ENCODE measurements at places on chromosomes 12 and 14.

- DNase-seq: no peak
Measured at GRCh38 chr12:22356231-22356630, 21.7 kb upstream of the ST8SIA1 start.

- no peak for DNase-seq
Measured at GRCh38 chr14:38790916-38791315, 312.1 kb downstream of the SEC23A start.

DNA sequence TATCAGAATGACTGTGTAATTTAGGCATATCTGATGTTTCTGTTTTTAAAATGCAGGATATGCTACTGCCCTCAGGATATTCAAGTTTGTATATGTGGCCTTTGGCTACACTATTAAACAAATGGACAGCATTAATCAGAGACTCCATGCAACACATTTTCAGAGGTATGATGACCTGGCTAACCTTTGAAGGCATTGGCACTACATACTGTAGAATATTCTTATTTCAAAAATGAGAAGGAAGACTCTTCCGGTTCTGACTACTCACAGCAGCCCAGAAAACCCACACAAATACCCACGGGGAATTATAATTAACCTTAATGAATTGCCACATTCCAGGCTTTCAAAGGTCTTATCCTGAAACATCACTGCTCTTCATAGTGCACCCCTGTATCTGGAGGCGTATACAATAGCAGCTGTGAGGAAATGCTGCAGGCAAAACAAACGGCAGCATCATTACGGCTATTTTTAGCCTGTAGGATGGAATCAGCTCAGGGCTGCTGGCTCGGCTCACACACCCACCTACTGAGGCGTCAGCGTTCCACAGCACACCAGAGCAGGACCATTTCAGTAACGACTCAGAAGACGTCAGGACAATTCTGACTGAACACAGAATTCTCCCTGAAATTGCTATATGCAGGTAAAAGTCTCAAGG, 648.5 kb downstream of the RPS29 start:
- DNase-seq: no peak

- DNase-seq: no peak
Measured at GRCh38 chr12:88753066-88753465, 172.8 kb upstream of the KITLG start.

DNA sequence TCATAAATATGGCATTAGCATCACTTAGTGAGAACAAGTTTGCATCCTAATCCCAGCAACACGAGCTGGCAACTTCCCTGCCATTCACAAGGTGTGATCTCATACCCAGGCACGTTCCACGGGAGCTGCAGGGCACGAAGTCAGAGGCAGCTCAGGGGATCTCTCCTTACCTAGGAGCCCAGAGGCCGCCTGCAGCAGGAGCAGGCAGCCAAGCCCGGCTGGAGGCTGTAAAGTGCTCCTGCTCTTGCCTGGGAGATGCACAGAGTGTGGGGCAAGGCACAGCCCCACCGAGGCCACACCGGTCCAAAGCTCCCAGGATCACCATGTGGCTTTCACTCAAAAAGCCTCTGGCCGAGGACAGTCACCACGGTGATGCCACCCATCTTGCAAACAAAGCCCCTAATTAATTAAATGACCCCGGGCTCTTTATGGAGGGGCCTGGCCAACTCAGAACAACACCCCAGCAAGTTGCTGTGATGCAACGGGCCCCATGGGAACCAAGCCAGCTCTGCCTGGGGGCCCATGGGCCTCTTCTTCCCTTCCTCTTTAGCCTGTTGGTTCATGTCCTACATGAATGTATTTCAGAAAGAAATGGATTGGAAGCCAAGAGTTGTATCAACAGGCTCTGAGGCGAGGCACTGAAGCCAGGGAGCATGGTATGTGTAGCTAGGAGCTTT, 26.5 kb downstream of the NUAK1 start:
- DNase-seq: no peak

DNA sequence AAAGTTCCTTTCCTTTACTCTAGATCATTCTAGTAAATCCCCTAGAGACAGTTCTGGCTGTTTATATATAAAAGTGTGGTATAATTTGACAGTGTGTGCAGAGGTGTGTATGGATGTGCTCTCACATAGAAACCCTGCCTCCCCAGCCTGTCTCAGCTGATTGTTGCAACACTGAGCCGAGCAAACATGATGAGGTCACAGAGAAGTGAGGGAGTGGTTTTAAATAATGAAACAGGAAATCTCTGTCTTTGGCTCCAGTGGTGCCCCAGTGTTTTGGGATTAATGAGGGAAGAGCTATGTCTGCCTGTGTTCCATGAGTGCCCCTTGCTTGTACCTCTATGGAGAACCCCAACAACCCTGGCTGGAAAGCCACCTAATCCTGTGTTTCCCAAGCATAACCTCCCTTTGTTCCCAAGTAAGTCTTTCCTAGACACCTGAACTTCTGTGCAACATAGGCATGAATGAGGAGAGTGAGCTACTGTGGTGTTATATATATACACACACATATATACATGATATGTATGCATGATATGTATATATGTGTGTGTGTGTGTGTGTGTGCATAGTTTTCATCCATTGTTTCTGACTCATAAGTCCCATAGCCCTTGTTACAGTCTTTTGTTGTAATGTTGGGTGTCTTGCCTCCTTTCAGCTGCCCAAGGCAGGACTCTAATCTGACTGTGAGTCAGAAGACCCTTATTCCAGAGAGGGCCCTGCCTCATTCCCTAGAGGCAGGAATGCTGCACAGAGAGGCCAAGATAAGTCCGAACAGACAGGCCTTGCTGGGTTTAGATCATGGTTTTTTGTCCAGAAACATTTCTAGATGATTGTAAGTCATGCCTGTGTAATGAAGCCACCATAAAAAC, 18.0 kb downstream of the TRAF3 start:
- no peak for DNase-seq

DNA sequence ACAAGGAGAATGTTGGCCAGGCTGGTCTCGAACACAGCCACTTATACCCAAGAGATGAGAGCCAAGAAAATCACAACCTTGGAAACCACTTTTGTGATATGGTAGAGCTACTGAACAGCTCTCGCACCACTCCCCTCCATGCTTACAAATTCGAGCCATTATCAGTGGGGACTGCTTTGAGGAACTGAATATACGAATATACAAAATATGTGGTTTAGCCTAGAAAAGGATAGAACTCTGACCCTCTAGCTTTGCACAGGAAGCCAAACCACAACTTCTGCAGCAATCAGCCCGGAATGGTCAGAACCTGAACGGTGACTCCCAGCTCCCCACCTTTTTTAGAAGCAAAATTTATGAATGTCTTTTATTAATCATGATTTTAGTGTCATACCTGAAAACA, 129.8 kb upstream of the TMEM132C start:
- no peak for DNase-seq

DNA sequence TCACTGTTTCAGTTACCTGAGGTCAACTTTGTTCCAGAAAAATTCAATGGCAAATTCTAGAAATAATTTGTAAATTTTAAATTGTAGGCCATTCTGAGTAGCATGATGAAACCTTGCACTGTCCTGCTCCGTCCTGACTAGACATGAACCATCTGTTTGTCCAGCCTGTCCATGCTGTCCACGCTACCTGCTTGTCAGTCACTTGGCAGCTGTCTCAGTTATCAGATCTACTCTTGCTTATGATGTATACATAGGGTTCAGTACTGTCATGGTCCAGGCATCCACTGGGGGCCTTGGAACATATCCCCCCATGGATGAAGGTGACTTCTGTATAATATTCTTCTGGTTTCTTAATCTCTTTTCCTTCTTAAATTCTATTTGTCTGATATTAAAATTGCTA, 14.1 kb upstream of the EVL start:
- no peak for DNase-seq

GRCh38 chr12:124506145-124506831, 61.1 kb downstream of the NCOR2 start:
- DNase-seq: no peak

DNA sequence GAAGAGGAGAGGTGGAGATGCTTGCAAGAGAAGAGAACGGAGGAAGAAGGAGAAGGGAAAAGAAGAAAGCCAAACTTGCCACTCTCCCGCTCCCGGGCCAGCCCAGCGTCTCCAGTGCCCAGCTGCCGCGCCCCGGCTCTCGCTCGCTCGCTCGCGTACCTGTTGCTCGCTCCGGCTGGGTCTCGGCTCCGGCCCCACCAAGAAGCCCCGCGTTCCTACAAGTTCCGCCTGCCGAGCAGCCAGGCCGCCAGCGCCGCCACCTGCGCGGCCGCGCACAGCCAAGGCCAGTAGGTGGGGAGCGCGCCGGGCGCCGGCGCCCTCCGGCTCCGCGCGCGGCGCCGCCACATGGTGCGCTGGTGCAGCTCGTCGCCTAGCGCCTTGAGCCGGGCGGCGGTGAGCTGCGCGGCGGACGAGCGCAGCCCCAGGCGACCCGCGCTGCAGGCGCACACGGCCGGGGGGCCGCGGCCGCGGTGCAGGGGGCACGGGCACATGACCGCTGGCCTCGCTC, 370 bp downstream of the HRK start:
- DNase-seq: peak; percentile 49
